ENCODE measurements at places on chromosomes 2 and 18.

- no peak for DNase-seq
Measured at GRCh38 chr2:2881499-2881898, 496.1 kb downstream of the EIPR1 start.

DNA sequence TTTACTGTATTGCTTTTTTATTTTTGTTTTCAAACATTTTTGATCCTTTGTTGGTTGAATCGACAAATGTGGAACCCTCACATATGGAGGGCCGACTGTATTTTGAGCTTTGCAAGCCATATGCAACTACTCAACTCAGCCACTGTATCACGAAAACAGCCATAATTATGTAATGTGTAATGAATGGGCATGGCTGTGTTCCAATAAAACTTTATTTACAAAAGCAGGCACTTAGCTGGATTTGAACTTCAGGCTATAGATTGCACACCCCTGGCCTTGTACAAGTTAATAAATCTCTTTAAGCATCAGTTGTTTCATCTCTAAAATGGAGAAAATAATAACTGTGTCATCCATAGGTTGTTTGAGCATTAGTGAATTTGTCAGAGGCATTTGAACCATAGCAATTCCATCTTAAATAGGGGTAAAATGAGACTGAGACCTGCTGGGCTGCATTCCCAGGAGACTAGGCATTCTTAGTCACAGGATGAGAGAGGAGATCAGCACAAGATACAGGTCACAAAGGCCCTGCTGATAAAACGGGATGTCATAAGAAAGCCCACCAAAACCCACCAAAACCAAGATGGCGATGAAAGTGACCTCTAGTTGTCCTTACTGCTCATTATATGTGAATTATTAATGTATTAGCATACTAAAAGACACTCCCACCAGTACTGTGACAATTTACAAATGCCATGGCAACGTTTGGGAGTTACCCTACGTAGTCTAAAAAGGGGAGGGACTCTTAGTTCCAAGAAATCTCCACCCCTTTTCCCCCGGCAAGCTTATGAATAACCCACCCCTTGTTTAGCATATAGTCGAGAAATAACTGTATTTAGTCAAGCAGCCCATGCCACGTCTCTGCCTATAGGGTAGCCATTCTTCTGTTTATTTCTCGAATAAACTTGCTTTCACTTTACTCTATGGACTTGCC is 13.7 kb upstream of the LTBP1 start:
- no peak for DNase-seq

DNA sequence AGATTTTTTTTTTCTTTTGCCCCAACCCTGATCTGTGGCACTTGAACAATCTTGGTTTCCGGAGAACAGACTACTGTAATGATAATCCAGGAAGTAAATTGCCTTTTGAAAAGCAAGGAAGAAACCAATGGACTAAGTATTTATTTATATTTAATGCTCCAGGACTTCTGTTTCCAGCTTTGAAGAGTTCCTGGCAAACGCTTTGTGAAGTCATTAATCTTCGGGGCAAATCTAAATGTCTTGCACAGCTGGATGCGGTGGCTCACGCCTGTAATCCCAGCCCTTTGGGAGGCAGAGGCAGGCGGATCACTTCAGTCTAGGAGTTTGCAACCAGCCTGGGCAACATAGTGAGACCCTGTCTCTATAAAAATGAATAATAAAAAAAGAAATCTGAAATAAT is 135.1 kb upstream of the GATA6 start:
- no peak for DNase-seq

GRCh38 chr2:233996461-233996860 is 54.0 kb upstream of the SPP2 start:
- DNase-seq, result no peak

- no peak for DNase-seq
Measured at GRCh38 chr18:3599195-3599594, 149.2 kb downstream of the TGIF1 start.

DNA sequence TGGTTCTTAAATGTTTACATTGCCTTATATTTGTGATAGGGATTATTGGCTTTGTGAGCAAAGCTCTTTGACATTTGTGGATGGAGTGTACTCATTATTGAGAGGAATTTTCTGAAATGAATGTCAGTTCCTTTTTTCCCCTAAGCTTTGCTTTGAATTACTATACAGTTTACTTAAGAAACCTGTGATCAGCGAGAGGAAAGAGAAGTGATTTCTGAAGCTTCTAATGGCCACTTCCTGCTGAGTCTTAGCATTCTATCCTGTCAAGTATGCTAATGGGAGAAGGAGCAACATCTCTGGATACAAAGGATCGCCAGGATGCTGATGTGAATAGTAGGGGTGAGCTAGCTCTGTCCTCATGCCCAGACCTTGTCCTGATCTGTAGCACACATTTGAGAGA is 47.8 kb upstream of the MGAT5 start:
- DNase-seq, result no peak

GRCh38 chr2:23445450-23445868 is 60.5 kb downstream of the KLHL29 start:
- DNase-seq, result no peak

DNA sequence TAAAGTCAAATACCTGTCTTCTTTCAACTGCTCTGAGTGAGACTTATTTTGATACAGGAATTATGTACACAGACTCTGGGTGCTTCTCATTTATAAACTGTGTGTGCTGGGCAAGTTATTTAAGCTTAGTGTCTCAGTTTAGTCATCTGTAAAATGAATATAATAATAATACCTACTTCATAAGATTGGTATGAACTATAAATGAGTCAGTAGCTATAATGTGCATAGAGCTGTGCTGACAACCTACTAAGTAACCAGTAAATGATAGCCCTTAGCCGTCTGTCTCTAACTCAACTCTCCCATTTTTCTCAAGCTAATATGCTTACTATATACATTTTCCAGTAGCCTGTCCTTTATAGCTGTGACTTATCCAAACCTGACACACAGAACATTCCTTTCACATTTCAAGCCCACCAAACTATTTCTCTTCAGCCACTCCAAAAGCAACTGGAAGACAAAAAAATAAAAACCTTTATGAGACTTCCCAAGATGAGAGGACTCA is 319.8 kb downstream of the ETAA1 start:
- no peak for DNase-seq

DNA sequence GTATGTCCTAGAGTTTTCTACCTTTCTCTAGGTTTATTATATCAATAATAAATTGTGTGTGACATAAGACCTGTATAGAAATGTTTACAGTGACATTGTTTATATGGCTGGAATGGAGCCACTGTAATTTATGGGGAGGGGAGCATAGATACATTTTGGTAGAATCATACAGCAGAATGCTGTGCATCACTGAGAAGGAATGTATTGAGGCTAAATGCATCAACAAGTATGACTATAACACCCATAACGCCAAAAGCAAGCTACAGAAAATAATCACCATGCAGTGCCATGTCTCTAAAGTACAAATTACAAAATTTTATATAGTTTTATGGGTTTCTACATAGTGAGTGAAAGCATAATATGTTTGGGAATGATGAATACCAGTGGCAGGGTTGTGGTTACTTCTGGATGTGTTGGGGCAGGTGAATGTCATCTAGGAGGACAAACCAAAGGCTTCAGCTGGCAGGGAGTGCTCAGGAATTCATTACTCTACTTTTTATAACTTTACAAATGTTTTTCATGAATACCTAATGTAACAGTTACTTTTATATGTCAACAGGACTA is 226.0 kb upstream of the NETO1 start:
- no peak for DNase-seq

DNA sequence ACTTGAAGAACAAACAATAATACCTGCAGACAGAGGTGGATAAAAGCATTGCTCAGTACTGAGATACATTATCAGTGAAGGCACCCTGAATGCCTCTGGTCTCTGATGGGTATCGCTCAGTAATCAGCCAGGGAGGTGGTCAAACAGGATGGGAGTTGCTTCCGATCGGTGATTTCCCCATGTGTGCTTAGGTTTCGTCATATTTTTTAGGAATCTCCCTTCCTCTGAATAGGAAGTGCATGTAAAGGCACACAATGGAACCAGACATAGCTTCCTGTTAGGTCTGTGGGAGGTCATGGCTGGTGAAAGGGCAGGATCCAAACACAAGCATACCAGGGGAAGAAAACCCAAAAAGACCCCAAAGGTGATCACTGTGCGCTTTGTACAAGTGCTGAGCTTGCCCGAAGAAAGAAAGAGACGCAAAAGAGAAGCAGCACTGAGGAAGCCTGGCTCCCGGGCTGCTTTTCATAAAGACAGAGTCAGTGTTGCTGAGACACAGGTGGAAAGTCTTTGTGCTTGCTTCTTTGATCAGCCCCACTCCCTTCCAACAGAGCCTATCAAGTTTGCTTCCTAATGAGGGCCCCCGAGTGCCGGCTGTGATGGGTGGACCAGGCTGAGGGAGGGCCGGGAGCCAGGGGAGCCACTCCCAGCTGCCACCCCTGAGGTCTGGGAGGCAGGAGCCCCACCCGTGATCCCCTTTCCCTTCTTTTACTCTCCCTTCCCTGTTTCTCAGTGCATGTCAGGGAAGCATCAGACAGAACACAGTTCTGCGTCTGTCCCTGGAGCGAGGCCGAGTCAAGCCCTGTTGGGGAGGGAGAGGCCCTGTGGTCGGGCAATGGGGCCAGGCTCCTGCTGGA is 138.2 kb downstream of the SH3RF3 start:
- DNase-seq, result no peak

GRCh38 chr2:208464205-208464604 is 57.6 kb downstream of the PTH2R start:
- DNase-seq, result no peak

GRCh38 chr2:19228715-19229114 is 129.7 kb downstream of the OSR1 start:
- peak; percentile 64 for DNase-seq

- DNase-seq, result no peak
Measured at GRCh38 chr2:236677368-236677767, 107.7 kb downstream of the ACKR3 start.

GRCh38 chr2:170248574-170249393 is 70.8 kb downstream of the MYO3B start:
- no peak for DNase-seq

DNA sequence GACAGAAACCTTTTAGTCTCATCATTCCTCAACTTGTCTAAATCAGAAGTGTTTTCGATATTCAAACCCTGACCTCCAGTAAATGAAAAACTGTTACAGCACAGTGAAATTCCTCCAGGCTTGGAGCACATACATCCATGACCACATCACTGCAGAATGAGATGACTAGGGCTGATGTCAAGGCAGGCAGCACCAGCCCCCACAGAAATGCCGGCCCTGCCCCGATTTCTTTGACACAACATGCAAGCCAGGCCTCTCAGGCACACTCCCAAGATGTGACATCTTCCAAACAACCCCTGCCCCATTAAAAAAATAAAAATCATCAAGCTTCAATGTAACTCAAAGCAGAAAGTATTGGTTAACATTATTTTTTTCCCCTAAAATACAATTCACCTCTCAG is 103.3 kb downstream of the CTAGE1 start:
- no peak for DNase-seq

- peak; percentile 38 for DNase-seq
Measured at GRCh38 chr2:46097714-46098480, 199.3 kb upstream of the EPAS1 start.

DNA sequence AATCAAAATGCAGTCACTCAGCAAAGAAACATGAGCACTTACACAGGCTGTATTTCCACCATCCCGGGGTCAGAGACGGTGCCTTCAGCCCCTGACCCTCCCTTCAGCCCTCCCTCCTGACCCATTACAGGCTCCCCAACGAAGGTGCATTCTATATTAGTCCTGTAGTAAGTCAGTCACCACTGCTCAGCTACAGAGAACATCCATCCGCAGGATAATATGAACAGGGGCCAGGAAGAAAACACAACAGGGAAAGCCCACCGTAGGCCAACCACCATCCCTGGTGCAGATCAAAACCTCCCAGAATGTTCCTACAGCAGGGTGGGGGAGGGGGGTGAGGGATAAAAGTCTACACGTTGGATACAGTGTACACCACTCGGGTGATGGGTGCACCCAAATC is 15.1 kb downstream of the PXDN start:
- DNase-seq, result no peak

DNA sequence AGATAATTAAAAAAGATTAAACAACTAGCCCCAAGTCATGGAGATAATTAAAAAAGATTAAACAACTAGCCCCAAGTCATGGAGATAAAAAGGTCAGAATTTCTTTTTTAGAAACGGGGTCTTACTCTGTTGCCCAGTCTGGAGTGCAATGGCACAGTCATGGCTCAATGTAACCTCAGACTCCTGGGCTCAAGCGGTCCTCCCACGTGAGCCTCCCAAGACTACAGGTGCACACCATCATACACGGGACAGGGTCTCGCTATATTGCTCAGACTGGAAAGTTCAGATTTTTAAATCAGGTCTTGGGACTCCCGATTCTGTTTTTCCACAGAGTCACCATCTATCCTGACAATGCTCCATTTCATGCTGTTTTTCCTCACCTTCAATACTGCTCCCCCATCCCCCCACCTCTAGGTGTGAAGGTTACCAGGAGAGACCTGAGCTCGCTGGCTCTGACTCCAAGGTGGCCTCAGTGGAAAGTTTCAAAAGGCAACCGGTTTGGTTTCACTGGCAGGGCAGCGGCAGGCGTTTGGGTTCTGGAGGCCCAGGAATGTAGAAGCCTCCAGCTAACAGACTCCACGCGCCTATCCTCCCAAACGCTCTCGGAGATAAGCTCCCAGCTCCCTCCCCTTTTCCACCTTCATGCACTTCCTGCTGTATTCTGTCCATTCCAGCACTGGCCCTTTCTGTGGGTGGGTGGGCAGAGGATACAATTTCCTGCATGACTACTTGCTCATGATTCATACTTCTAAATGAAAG is 2.9 kb upstream of the SEMA4C start:
- DNase-seq, result no peak

- DNase-seq, result no peak
Measured at GRCh38 chr18:61133783-61134182, 199.4 kb upstream of the CDH20 start.

DNA sequence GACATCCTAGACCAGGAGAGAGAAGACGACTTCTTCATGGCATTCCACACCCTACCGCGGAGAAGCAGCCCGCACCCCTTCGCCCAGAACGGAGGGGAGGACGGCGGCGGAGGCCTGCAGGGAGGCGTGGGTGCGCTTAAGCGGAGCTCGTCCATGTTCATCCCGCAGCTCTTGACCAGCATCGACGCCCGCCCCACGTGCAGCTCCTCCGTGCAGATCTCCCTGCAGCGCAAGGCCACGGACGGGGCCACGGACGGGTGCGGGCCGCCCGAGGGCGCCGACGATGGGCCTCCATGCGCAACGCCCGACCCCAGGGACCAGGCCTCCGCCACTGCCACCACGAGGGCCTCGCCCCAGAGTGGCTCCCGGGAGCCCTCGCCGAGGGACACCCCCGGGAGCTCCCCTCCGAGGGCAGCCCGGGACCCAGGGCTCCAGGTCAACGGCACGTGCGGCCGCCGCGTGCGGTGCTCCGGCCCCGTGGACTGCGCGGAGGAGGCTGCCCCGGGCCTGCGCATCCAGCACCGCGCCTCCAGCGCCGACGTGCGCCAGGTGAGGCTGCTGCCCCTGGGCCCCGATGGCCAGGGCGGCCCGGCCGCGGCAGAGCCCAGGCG is 211.8 kb downstream of the NEDD4L start:
- no peak for DNase-seq

GRCh38 chr18:45024357-45025088 is 343.8 kb downstream of the SETBP1 start:
- DNase-seq, result no peak
